ENCODE measurements at places on chromosomes 2 and 18.

DNA sequence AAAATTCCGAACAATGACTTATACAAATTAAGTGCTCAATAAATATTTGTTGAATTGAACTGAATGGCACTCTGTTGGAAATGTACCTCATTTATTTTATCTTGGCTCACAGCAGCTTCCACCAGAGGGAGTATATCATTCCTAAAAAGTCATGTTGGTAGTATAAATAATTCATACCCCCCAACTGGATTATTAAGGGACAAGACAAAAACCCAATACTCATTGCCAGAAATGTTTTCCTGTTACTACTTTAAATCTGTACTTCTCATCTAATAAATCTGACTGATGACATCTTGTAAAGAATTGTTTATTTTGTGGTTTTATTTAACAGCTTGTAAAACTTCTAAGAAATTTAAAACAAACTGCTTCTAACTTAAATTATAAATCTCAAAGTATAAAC lies 163.9 kb downstream of the CDH2 start:
- no peak for DNase-seq

DNA sequence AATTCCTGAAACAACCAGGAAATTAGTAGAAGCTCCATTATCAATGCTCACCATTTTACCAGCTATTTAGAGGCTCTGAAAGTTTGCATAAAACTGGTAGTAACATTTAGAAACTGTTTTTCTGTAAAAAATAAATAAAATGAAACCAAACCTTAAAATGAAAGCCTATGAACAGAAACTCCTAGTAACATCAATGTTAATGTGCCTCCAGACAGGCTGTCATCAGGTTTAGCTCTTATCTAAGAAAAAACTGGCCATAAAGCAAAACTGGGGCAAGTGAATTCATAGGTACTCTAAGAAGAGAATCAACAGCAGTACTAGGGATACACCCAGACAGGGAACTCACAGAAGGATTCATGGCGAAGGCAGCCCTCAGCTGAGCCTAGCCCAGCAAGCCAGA lies 8.0 kb downstream of the E2F6 start:
- no peak for DNase-seq

- DNase-seq, result no peak
These were observed at the start of gene SH3YL1 for GRCh38 chr2:263774-264492. Gene SH3YL1 (minus strand): TSS chr2:264032. CDS start chr2:263984, 48 bp downstream.

- no peak for DNase-seq
These were observed 41.5 kb downstream of the TANC1 start for GRCh38 chr2:159009940-159010339.

- DNase-seq, result no peak
These were observed 74.3 kb downstream of the ZNF236 start for GRCh38 chr18:76896677-76897076.

GRCh38 chr2:237561221-237561620 lies 5.2 kb upstream of the PRLH start:
- DNase-seq, result no peak

DNA sequence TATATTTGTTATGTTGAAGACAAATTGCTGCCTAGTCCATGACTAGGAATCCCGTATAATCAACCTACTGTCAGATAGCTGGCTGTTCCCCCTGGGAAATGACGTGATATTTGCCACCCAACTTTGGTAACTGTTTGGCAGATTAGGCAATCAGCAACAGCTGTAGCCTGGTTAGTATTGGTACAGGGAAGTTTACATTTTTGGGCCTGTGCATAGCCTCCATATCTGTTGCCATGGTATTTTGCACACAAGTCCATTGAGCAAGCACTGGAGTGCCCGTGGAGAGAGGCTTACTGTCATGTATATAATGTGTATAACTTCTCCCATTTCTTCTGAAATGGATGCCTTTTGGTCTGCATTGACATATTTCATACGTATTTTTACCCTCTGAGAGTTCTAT lies 27.7 kb downstream of the BIRC6 start:
- DNase-seq, result no peak

DNA sequence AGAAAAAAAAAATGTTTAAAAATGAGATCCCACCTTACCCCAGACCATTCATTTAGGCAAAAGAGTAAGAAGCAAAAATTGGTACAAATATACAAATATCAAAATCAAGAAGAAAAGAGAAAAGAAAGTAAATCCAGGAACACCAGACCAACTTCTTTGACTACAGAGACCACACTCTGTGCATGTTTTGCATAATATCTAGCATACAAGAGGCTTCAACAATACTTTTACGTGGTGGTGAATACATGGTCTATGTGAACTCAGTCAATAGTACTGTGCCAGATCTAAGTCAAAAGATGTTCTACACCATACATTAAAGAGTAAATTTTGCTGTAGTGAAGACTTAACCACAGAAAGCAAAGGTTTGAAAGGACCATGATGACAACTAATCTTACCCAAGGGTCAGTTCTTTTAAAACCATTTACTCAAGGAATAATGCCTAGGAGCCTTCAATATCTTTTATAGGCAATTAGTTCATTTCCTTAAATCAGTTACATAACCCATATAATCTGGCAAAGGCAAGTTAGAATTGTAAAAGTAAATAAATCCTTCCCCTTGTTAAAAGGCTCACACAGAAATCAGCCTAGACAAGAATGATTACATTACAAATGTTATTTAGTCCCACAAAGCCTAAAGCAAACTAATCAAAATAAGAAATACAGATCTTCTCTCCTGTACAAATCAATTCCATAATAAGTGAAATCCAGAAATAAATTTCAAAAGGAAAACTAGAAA lies 115.2 kb downstream of the EXOC6B start:
- DNase-seq, result no peak

DNA sequence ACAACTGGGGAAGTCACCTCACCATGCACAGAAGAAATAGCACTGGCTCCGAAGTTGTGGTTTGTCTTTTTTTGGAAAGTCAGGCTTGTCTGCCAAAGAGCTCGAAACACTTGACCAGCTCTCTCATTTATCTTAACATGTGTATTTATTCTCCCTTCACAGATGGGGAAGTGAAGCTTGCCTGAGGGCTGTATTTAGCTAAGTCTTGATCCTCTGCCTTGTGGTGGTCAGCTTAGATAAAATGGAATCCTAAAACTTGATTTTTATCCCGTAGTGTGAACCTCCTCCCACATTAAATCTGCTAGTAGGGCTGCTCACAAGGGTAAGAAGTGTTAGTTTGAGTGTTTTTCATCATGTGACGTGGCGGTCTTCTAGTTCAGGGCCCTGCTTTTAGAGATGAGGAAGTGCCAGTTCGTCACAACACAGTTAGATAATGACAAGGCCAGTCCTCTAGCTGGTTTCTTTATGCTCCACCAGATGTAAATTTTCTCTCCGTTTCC lies 89.7 kb downstream of the TMEM247 start:
- DNase-seq, result no peak

DNA sequence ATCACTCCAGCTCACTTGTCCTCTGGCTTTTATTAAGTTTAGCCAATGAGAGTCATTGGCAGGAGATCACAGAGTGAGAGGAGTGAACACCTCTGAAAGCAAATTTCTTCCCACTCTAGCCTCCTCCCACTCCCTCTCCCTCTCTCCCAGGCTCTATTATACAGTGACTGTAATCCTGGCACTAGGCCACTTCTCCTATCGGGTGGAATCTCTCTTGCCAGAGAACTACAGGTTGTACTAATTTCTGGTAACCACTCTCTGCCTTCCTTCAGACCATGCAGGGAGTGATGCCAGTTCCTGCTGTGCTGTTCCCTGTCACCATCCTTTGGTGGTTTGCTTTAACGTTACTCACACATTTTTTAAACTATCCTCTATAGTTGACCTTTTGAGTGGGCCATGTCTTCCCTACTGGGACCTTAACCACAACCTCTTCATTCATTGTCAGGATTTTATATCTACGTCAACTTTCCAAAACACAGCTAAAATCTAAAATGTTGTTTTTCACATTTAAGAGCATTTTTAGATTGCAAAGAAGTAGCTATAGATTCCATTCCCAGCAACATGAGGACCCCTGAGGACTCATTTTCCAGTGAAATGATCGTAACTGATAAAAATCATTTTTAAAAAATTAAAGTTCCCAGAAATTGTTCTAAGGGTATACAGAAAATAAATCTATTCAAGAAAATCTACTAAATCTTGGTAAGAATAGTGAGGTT lies 217.1 kb downstream of the MREG start:
- DNase-seq, result no peak

GRCh38 chr2:66782780-66783361 lies 347.9 kb downstream of the MEIS1 start:
- no peak for DNase-seq

- DNase-seq, result no peak
These were observed 5.6 kb upstream of the NTSR2 start for GRCh38 chr2:11675423-11676112.

DNA sequence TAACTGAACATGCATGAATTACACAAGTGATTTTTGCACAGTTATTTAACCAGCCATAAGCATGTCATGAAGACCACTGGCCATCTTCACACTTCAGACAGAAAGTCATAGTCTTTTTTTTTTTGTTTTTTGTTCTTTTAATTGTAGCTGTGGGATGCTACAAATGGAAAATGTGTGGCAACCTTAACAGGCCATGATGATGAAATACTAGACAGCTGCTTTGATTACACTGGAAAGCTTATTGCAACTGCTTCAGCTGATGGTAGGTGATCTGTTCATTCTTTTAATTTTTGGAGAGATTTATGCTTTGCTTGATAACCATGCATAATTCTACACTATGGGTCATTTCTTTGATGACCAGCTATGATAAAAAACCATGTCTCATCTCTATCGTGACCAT lies 35.6 kb downstream of the DAW1 start:
- no peak for DNase-seq

GRCh38 chr18:27652480-27653121 lies 467.5 kb upstream of the CHST9 start:
- DNase-seq, result no peak

- DNase-seq, result no peak
These were observed 65.4 kb downstream of the AAK1 start for GRCh38 chr2:69578198-69578540.

DNA sequence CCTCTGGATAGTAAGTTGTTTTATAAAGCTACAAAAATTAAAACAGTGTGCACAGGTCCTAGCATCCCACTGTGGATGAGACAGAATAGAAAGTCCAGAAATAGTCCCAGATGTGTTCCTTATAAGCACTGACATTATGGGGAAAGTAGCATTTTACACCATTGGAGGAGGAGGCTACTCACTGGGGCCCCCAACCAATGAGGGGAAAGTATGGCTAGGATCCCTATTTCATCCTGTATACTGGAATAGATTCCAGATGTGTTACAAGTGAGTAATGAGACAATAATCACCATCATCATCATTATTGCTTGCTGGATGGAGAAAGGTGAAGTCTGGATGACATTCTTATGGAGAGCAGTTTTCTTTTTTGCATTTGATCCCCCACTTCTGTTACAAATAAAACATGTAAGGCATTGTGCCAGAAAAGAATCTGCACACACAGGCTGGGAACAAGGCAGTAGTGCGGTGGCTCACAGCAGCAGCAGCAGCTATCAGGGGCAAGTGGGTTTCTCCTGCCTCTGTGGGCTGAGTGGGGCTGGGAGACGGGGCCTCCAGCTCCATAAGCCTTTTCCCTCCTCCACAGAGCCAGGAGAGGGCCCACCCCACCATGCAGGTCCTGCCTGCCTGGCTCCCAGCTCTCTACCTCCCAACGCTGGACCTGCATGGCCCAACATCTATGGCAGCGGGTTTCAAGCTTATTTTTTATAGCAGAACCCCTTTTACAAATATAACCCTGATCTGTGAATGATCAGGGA lies 5.0 kb downstream of the ARID5A start:
- no peak for DNase-seq

DNA sequence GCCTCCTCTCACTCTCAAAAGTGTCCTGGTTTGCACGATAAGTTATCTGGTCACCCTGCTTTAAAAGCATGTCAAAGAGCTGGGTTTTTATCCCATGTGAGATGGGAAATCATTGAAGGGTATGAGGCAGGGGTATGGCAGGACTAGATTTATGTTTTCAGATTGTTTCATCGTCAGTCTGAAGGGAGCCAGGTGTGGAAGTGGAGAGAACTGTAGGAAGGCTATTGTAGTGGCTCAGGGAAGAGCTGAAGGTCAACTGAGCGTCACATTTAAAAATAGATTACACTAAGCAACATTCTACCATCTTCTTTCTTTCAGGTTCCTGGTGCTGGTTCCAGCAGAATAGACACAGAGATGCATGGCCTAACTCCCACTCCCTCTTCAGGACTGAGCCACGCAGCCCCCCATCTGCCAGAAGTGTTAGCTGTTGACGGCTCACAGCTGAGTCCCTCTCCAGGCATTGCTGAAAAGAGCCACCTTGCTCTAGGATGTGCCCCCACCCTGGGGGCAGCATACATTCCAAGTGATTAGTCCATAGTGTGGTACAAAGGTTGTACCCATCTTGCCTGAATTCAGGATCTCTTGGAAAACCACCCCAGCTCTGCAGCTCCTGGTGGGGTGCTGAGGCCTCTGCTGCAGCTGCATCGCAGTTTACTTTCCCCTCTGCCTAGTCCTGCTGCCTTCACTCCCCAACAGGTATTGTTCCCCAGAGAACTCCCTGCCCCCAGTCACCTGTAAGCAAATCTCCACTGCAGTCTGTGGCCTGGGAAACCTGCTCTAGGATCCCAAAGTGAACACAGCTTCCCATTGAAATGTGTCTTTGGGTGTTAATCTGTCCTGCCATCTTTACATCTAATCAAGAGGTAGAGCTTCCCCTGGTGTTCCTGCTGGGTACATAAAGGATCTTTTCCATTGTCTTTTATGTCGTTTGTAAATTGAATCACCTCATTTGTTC lies 79.5 kb upstream of the KLF7 start:
- DNase-seq, result no peak

DNA sequence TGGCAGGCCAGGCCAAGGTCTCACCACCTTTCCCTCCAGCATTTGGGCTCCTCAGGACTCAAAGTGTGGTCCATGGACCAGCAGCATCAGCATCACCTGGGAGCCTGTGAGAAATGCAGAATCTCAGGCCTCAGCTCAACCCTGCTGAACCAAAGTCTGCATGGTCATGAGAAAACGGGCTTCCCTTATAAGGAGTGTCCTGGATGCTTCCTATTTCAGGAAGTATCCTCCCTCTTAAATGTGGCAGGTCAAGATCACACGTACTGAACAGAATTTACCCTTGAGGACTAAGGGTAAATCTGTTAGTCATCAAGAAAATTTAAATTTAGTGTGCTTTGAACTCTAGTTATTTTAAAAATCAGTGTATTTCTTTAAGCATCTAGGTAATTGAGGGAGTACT lies 11.8 kb downstream of the CD8A start:
- DNase-seq, result no peak

DNA sequence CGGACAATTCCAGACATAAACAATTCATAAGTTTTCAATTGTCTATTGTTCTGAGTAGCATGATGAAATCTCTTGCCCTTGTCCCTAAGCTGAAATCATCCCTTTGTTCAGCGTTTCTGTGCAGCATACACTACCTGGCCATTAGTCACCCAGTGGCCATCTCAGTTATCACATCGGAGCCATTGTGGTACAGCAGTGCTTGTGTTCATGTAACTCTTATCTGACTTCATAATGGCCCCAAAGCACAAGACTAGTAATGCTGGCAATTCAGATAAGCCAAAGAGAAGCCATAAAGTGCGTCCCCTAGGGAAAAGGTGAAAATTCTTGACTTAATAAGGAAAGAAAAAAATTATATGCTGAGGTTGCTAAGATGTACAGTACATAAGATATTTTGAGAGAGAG lies 127.2 kb downstream of the FHOD3 start:
- peak; percentile 8 for DNase-seq

Data from HuH-7 (cell line).